Pancreas (tissue), 10 donors: ENCODE measurements at places on chromosomes 6 and 20. TPM values are rescaled to one million over a fixed set of nuclear protein-coding genes. Genes with fewer than 3 reads are reported as not detected.

GRCh38 chr6:151610326-151610725 lies 116.5 kb downstream of the CCDC170 start:
- H3K36me3 ChIP-seq: no peaks in the 10 kb centered on the region
- no peak overlapping the region for H3K4me3 ChIP-seq
- H3K27ac ChIP-seq: no peak overlapping the region
- no peak for DNase-seq
- H3K4me1 ChIP-seq: no peaks in the 10 kb centered on the region

DNA sequence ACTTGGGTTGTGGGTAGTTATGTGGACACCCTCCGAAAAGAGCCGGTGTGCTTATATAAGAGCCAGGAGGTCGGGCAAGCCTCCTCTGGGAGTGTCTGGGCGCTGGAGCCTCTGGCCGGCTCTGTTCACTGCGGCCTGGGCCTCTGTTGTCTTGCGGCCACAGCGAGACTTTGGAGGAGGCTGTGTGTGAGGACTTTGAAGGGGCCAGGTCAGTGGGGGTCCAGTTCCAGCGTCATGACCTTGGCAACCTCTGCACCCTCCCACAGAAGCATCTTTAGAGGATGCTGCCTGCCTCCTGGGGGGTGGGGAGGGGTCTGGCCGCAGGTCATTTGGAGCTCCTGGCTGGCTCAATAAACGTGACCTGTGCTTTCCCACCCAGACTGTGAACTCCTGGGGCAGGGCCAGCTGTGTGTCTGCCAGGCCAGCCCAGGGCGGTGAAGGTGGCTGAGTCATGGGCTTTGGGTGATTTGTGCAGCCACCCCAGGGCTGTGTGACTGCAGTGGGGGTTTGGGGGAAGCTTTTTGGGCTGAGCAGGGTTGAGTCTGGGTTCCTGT lies 1.2 kb downstream of the TCEA2 start:
- H3K4me3 ChIP-seq: peak overlapping the region; percentile 79
- H3K27me3 ChIP-seq: no peaks in the 10 kb centered on the region
- no peak overlapping the region for H3K27ac ChIP-seq
- H3K36me3 ChIP-seq: no peaks in the 10 kb centered on the region

- H3K27ac ChIP-seq: no peak overlapping the region
- DNase-seq: no peak
- H3K4me3 ChIP-seq: no peak overlapping the region
Observed at GRCh38 chr20:42714298-42715141, 475.2 kb downstream of the PTPRT start.

GRCh38 chr6:118810420-118811027 lies 83.4 kb upstream of the ASF1A start:
- H3K27ac ChIP-seq: no peak overlapping the region
- no peak for DNase-seq
- no peaks in the 10 kb centered on the region for H3K27me3 ChIP-seq
- no peaks in the 10 kb centered on the region for H3K36me3 ChIP-seq
- no peaks in the 10 kb centered on the region for H3K4me1 ChIP-seq

GRCh38 chr20:62097881-62098407 lies 24.3 kb upstream of the LSM14B start:
- no peak overlapping the region for H3K27ac ChIP-seq
- no peak overlapping the region for H3K4me3 ChIP-seq
- no peaks in the 10 kb centered on the region for H3K36me3 ChIP-seq
- DNase-seq: no peak
- H3K27me3 ChIP-seq: no peaks in the 10 kb centered on the region
- no peaks in the 10 kb centered on the region for H3K4me1 ChIP-seq

DNA sequence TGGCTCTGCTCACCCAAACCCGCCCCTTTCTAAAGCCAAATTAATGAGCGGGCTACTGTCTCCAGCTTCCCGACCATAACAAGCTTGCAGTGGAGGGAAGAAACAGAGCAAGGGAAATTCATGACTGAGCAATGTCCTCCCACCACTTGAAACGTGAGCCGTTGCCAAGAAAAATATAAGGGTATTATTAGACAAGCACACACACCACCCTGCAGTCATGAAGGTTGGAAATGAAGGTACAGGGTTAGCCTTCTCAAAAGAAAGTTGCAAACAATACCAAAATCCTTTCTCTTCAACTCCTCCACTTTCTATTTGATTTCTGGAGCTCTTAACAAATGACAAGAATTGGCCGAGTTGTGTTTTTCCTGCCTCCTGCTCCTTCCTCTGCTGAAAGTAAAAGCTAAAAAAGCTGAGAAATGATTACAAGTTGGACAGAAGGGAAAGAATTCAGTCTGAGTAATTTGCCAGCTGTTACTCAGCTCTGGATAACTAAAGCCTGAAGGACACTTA lies 151.1 kb upstream of the B3GAT2 start:
- no peak for DNase-seq
- no peaks in the 10 kb centered on the region for H3K36me3 ChIP-seq
- no peak overlapping the region for H3K27ac ChIP-seq
- no peaks in the 10 kb centered on the region for H3K4me1 ChIP-seq

GRCh38 chr6:31438222-31438621 lies 34.8 kb downstream of the MICA start:
- H3K4me1 ChIP-seq: no peaks in the 10 kb centered on the region
- DNase-seq: no peak

DNA sequence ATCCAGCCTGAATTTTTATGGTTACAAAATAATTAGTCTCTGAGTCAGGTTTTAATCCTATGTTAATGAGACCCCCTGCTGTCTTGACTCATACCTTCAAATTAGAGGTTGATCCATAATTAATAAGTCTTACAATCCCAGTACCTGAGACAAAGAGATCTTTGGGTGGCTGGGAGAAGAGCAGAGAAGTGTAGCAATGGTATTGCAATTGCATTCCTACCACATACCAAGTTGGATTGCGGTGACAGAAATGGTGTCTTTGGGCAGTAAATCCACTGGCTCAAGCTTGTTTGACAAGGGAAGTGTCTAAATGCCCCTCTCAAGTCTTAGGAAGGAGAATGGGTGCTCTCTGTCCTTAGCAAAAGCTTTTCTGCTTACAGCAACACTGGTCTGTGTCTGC lies 150.4 kb downstream of the BTBD3 start:
- DNase-seq: no peak
- no peaks in the 10 kb centered on the region for H3K4me1 ChIP-seq
- H3K27ac ChIP-seq: no peak overlapping the region
- H3K36me3 ChIP-seq: no peaks in the 10 kb centered on the region

DNA sequence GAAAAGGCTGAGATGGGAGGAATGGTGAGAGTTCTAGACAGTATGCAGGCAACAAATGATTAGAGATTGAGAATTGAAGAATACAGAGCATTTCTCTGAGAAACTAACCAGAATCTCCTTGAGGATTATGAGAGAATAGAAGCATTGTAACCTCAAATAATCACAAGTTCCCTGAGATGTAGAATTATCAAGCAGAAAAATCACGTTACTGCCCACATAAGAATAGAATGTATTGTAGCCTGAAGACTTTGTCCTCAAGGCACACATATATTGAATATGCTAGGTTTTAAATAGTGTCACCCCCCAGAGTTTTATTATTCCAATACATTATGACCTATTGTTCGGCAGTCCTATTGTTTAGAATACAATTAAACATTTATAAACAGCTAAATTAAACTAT lies 57.2 kb downstream of the CNKSR3 start:
- no peak overlapping the region for H3K27ac ChIP-seq
- H3K4me1 ChIP-seq: peaks cover 20% of the 10 kb centered on the region
- no peaks in the 10 kb centered on the region for H3K27me3 ChIP-seq
- H3K36me3 ChIP-seq: no peaks in the 10 kb centered on the region
- H3K4me3 ChIP-seq: no peak overlapping the region
- no peak for DNase-seq

- no peaks in the 10 kb centered on the region for H3K4me1 ChIP-seq
- H3K27ac ChIP-seq: no peak overlapping the region
- no peaks in the 10 kb centered on the region for H3K27me3 ChIP-seq
- no peak for DNase-seq
- no peak overlapping the region for H3K4me3 ChIP-seq
Observed at GRCh38 chr6:13538084-13538483, 36.3 kb upstream of the SIRT5 start.

- no peaks in the 10 kb centered on the region for H3K4me1 ChIP-seq
- no peak overlapping the region for H3K27ac ChIP-seq
- no peak overlapping the region for H3K4me3 ChIP-seq
- no peaks in the 10 kb centered on the region for H3K27me3 ChIP-seq
- DNase-seq: no peak
- H3K36me3 ChIP-seq: no peaks in the 10 kb centered on the region
Observed at GRCh38 chr6:60668428-60668827, 1617.6 kb downstream of the KHDRBS2 start.

DNA sequence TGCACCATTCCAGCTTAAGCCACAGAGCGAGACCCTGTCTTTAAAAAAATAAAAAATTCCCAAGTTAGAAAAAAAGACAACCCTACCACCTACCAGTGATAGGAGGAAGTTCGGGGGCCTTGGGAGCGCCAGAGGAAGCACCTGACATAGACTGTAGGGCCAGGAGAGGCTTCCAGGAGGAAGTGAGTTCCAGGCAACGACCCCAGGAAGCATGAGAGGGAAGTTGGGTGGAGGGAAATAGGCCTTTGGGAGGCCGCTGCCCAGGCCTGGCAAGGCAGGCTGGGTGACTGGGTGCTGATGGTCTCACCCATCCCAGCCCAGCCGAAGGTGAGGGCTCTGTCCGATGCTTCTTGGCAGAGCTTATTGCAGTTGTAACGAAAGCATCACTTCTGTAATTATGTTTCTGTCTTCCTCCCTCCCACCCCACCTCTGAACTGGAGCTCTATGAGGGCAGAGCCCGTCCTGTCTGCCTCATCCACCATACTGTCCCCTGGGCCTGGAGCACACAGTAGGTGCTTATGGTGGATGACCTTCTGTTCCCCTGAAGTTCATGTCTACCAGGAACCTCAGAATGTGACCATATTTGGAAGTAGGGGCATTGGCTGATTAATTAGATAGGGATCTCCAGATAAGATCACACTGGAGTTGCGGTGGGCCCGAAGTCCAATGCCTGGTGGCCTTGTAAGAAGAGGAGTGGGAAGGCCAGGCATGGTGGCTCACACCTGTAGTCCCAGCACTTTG lies 54.1 kb downstream of the UBE2V1 start:
- H3K4me1 ChIP-seq: no peaks in the 10 kb centered on the region
- H3K27ac ChIP-seq: no peak overlapping the region
- H3K27me3 ChIP-seq: no peaks in the 10 kb centered on the region
- no peak overlapping the region for H3K4me3 ChIP-seq
- no peak for DNase-seq

GRCh38 chr6:14616656-14617055 lies 499.1 kb downstream of the CD83 start:
- H3K36me3 ChIP-seq: no peaks in the 10 kb centered on the region
- no peak overlapping the region for H3K27ac ChIP-seq
- H3K27me3 ChIP-seq: no peaks in the 10 kb centered on the region
- no peaks in the 10 kb centered on the region for H3K4me1 ChIP-seq

- no peak for DNase-seq
- H3K4me3 ChIP-seq: no peak overlapping the region
- H3K4me1 ChIP-seq: no peaks in the 10 kb centered on the region
- no peaks in the 10 kb centered on the region for H3K36me3 ChIP-seq
- no peak overlapping the region for H3K27ac ChIP-seq
Observed at GRCh38 chr6:50539447-50539846, 173.9 kb upstream of the TFAP2D start.

DNA sequence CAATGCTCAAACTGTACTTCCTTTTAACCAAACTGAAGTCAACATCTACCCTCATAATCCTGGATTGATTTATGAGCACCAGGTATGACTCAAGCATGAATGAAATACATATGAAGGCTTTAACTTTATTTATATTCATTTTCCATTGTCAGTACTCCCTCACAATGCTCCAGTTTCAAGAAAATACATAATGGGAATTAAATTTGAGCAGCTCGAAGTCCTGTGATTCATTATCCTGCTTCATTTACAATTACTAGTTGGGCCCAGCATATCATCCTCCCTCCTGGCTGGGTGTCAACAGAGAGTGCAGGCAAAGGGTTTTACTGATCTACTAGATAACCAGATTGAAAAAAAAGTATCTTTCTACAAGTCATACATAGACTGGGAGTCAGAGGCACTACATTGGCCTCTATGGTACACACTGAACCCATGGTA lies 10.1 kb downstream of the SAMHD1 start:
- no peak overlapping the region for H3K4me3 ChIP-seq
- no peaks in the 10 kb centered on the region for H3K27me3 ChIP-seq
- H3K4me1 ChIP-seq: peaks cover 20% of the 10 kb centered on the region
- no peak for DNase-seq
- H3K27ac ChIP-seq: peak overlapping the region; percentile 71

DNA sequence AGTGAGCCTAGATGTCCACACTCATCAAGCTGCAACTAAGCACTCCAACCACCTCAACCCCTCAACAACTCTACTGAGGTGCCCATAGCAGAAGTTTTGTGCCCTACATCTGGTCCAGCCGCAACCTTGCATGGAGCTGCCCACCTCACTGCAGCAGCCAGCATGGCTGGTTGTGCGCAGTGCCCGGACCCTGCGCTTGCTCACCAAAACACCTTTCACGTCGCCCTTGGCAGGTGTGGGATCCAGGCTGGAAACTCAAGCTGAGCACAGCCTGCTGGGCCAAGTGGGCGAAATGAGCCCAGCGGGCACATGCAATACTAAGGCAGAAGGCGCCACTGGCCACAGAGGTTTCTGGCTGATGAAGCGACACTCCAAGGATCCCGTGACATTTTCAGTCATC lies 902.4 kb downstream of the TBC1D32 start:
- peak; percentile 7 for DNase-seq
- no peaks in the 10 kb centered on the region for H3K27me3 ChIP-seq
- H3K4me3 ChIP-seq: no peak overlapping the region
- no peaks in the 10 kb centered on the region for H3K4me1 ChIP-seq
- no peaks in the 10 kb centered on the region for H3K36me3 ChIP-seq
- H3K27ac ChIP-seq: no peak overlapping the region

DNA sequence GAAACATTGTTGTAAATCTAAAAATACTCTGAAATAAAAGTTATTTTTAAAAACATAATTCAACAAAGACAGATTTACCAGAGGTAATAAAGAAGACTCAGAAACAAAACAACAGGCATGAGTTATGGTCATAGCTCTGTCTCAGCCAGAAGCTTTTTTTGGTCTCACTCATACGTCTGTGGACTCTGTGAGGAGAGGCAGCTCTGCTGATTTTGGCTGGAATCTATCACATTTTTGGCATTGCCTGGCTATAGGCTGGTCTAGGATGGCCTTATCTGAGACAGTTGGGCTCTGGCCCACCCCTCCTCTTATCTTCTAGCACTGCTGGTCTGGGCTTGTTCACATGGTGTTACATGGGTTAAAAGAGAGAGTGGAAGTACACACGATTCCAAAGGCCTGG lies 514.0 kb upstream of the BTBD3 start:
- no peak for DNase-seq
- H3K4me1 ChIP-seq: no peaks in the 10 kb centered on the region
- H3K27ac ChIP-seq: no peak overlapping the region
- H3K36me3 ChIP-seq: no peaks in the 10 kb centered on the region
- no peak overlapping the region for H3K4me3 ChIP-seq

- no peaks in the 10 kb centered on the region for H3K36me3 ChIP-seq
- DNase-seq: no peak
- no peak overlapping the region for H3K4me3 ChIP-seq
- H3K4me1 ChIP-seq: peaks cover 11% of the 10 kb centered on the region
- no peaks in the 10 kb centered on the region for H3K27me3 ChIP-seq
- H3K27ac ChIP-seq: no peak overlapping the region
Observed at GRCh38 chr6:132494954-132495353, 18.0 kb downstream of the STX7 start.

- H3K4me3 ChIP-seq: peak overlapping the region; percentile 69
- peaks cover 5% of the 10 kb centered on the region for H3K4me1 ChIP-seq
- H3K36me3 ChIP-seq: no peaks in the 10 kb centered on the region
- DNase-seq: no peak
Observed at GRCh38 chr6:142303176-142303533, 1.3 kb downstream of the ADGRG6 start.

Gene WFDC12
- not detected for polyA plus RNA-seq

Gene CDKAL1
- 3.3 TPM for polyA plus RNA-seq

Gene TAP1
- polyA plus RNA-seq: 28.5 TPM

Gene FAM8A1
- 11.4 TPM for polyA plus RNA-seq

Gene OR2H1
- not detected for polyA plus RNA-seq

Gene NDUFAF4
- 11.1 TPM for polyA plus RNA-seq
